Stimulated activated CD8-positive, alpha-beta memory T cell treated with anti-CD3 and anti-CD28 coated beads, Interleukin-15, amount 100 ng/mL, for 48 hours (primary cell): ENCODE measurements at places on chromosomes 5 and 9.

DNA sequence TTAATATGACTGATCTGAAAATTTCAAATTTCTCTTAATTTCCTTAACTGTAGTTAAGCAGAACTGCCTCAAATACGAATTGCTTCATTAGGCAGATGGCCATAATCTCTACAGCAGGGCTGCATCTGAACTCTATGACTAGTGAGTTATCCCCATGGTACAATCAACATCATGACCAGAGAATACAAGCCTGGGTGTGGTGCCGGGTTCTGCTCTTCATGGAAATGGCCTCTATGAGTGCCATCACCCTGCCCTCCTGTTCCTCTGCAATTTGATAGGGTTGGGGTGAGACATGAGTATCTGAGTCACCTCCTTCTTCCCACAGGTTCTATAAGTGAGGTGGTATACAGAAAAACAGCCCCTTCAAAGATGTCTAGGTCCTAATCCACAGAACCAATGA lies 235.9 kb downstream of the AP3B1 start:
- no peak for DNase-seq

DNA sequence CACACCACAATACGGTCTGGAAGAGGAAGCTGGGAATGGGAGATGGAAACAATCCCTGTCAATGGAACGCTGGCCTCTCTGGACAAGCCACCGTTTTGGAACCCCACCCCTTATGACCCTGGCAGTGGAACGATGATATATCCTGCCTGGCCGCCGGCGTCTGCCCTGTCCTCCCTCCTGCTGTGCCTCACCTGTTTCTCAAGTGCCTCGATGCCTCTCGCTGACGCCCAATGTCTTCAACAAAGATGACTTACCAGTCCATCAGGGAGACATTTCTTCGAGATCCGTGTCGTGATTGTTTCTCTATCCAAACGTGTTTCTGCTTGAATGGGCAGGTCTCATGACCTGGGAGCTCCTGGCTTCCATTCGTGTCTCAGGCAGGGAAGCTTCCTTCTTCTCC lies 476.5 kb downstream of the SPATA31A7 start:
- no peak for DNase-seq

DNA sequence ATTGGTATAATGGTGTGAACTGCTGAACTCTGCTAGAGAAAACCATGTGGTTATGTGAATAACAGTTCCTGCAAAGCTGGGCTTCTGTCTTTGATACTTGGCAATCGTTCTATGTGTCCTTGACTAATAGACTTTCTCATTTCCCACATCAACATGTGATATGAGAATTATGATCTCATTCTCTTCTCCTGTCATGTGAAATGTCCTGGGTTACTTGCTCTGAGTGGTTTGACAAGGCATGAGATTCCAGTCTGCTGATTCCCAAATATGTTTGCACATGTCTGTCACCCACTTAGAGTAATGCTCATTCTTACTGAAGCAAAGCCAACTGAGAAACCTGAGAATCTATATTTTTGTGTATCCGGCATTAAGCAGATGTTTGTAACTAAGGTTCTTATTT lies 141.2 kb downstream of the PARP8 start:
- no peak for DNase-seq

GRCh38 chr9:116298249-116298648 lies 144.7 kb downstream of the PAPPA start:
- no peak for DNase-seq

DNA sequence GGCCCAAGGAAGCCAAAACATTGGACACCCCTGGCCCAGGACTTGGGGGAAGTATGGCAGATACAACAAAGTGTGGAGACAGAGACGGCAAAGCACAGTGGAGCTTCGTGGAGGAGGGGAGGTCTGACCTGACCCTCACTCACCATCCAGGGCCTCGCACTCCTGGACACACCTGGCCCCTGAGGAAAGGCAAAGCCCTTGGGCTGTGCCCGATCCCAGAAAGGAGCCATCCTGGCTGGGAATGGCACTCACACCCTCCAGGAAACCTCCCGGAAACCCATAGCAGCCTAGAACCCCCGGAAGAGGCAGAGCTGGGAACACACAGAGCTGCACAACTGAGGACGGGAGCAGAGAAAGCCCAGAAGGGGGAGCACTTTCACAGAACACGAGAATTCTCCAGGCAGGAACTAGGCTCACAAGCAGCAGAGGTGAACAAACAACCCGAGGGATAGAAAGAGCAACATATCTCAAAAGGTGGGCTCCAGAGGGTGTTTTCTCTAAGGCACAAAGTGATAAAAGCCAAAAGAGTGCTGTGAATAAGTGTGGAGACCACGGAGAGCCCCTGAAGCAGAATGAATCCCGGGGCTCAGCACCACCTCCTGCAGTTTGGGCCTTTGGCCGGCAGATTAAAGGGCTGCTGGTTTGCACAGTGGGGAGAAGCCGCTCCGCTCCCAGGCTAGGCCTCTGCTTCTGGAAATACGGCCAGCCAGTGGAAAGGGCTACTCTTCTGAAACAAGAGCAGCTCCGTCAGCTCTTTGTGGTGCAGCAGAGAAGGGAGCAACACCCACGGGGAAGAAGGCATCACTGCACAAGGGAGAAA lies 108.2 kb downstream of the UBE2R2 start:
- DNase-seq, result no peak

DNA sequence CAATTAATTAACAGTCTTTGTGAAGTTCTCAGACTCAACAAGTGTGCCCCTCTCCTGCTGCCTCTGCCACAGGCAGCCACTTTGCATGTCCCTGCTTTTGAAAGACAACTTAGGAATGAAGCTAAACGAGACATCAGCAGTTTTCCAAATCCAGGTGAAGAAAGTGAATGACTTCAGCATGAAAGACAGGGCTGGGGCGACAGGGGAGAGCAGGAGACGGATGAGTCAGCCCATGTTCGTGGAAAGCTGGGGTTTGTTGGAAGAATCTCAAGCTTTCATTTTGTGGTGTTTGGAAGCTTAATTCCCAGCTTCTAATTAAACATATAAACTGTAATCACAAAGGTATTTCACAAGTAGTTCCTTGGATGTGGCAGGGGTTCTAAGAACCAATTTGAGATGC lies 207.8 kb upstream of the MAP3K1 start:
- no peak for DNase-seq
